Stimulated activated CD8-positive, alpha-beta memory T cell treated with anti-CD3 and anti-CD28 coated beads, Interleukin-2, amount 100 ng/mL, for 1 hour (primary cell): ENCODE measurements at places on chromosomes 3 and 15.

DNA sequence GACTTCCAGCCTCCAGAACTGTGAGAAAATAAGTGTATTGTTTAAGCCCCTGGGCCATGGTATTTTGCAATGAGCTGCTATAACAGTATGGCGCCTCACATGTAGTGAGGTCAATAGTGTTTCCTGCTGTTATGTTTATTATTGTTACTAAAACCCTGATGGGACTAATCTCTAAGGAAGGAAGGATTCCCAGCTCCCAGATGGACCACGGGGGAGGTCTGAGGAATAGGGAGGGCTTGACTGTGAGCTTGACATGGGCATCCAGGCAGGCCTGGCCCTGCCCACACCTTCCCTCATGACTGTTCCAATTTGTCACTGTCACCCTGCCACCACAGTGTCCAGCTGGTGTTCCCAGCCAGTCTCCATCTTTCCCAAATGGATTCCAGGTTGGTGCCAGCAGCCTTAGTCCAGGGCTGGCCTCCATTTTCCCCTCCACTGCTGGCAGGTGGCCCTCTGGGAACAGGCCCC, 14.5 kb upstream of the SLC41A3 start:
- DNase-seq: no peak

DNA sequence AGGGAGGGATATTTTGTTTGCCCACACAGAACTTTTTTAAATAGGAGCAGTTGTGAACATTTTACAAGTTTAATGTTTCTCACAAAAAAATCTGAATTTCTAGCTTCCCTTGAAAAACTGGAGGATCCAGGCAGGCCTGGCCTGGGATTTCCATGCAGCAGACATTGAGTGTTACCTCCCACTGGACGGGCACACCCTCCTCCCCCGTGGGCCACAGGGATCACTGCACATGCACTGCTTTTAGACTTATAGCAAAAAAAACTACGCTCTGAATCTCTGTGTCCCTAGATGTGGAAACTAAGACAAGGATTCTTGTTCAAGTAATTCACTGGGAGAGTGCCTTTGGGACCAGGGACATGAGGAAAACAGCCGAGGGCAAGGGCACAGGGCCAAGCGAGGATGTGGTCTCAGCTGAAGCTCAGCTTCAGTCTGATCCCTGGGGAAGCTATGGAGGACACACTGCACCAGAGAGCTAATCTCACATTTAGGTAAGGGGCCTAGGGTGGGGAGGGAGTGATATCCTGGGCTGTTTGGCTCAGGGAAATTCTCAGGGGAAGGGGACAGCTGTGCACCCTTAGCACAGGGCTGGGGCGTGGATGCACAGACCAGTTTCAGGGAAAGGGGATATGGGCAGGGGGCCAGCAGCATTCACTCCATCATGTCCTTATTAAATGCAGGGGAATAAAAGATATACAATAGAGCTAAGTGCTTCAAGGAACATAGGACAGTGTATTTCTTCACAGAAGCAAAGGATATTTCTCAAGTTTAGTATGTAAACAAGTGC, 46.0 kb downstream of the FSIP1 start:
- no peak for DNase-seq

GRCh38 chr3:42182555-42182954, 83.4 kb downstream of the CCK start:
- DNase-seq: no peak

GRCh38 chr3:47381317-47382157, 716 bp downstream of the PTPN23 start:
- DNase-seq: peak; percentile 46

DNA sequence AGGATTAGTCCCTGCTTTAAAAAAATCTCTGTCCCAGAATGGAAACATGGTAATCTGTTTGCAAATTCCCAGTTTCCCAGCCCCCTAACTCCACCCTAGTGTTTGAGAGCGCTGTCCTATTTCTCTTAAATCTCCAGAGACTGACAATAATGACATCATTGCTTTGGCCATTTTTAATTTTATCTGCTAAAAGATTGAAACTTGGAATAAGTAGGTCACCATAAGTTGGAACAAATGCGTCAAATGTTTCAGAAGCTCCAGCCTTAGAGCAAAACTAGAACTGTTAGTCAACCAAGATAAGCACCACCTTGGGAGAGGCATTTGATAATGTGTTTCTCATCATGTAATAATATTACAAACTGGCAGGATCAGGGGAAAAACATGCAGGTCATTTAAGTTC, 25.7 kb upstream of the MB21D2 start:
- no peak for DNase-seq

GRCh38 chr3:171245796-171246765, 214.1 kb downstream of the TNIK start:
- DNase-seq: no peak

DNA sequence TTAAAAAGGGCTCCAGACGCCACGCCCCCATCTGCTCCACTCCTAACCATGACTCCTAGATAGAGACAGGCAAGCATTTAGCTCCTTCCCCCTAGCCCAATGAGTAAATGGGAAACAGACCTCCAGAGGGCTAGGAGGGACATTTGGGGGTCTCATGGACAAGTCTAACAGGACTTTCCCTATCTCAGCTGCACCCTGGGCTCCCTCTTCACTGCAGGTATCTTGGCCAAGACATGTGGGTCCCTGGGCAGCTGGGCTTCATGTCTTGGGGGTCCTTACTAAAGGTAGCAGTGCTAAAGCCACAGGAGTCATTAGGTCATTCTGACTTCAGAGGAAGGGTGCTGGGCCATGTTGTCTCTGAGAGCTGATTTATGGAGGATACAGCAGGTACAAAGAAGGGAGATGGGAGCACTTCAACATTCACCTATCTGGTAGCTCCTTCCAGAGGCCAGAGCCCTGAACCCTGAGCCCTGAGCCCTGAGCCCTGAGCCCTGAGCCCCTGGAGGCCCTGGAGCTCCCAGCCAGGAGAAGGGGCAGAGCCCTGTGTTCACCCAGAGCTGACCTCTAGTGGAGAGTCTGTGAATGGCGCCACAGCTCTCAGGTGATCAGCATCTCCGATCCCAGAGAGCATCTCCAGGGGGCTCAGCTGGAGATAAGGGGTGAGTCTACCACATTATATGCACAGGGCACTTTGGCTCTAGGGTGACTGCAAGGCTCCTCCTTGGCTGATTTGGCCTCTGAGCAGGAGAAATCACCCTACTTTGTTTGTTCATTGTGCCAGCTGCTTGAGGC, 40.1 kb upstream of the EPHB1 start:
- DNase-seq: no peak

- no peak for DNase-seq
These were observed 324.0 kb downstream of the UACA start for GRCh38 chr15:70439304-70439877.

GRCh38 chr3:160990446-160990845, 114.7 kb downstream of the B3GALNT1 start:
- DNase-seq: no peak

GRCh38 chr3:58134468-58134867, 76.3 kb downstream of the DNASE1L3 start:
- DNase-seq: no peak

DNA sequence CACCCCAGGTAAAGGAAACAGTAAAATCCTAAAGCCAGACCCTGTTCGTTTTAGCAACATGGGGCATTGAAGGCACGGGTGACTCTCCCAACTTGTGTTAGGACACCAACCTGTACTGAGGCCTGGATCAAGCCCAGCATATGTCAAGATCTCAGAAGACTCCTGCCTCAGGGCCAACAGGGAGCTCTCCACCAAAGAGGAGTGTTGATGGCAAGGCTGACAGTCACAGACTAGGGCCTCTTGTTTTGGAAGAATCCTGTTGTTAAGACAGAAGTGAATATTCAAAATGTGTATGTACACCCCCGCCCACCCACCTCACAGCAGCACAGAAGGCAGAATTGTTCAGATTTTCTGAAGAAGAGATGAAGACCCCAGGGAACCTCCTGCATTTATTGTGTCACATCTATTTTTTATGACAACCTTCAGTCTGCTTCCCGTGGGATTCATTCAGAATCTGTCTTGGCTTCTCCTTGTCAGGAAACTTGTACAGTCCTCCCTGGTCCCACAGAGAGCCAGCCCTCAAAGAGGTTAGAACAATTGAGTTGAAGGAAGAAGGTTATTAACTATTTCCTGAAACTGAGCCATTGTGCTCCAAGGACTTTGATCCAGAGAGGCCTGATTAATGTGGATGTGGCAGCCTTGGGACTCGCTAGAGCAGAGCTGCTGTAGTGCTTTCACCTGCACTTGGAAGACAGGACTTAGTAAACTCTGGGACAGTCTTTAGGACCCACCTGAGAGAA, 61.7 kb upstream of the PLXNA1 start:
- DNase-seq: no peak

- no peak for DNase-seq
These were observed 2.8 kb downstream of the BCL2L10 start for GRCh38 chr15:52109559-52110451.

- DNase-seq: no peak
These were observed 48.9 kb upstream of the POLG start for GRCh38 chr15:89383365-89384175.

DNA sequence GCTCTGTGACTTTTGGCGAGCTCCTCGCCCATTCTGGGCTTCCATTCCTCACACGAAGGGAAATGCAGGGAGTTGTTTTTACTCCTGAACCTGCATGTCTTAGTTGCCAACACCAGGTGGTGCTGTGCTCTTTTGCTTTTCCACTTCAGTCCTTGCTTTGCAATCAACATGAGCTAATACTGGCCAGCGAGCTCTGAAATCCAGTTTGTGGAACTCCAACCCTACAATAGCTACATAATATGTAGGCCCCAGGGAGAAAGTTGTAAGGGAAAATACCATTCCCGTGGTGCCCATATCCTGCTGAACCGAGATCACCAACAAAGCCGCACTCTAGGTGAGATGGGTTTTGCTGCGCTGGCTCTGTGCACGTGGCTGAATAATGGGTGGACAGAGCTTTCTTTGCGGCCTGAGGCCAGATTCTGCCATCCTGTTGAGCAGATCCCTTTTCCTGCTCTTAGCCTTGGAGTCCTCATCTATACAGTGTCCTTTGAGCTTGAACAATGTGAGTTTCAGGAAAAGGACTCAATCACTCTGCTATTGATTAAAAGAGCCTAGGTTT, 25.0 kb downstream of the LSM3 start:
- no peak for DNase-seq

DNA sequence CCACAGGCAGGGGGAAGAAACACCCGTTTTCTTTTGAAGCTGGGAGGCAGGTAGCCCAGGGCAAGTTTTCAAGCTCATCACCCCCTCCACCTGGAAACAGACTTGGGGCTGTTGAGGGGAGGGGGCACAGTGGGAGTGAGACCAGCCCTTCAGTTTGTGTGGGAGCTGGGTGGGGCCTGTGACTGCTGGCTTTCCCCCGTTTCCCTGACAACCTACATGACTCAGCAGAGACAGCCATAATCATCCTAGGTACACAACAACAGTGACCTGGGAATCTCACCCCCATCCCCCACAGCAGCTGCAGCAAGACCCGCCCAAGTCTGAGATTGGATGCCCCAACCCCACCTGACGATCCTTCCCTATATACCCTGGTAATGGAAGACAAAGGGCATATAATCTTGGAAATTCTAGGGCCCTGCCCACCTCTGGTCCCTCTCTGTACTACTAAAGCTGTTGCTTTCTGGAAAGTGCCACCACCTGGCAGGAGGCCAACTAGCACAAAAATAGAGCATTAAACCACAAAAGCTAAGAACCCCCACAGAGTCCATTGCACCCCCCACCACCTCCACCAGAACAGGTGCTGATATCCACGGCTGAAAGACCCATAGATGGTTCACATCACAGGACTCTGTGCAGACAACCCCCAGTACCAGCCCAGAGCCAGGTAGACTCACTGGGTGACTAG, 422.2 kb upstream of the SGO1 start:
- DNase-seq: no peak

GRCh38 chr3:160986069-160986468, 119.1 kb downstream of the B3GALNT1 start:
- DNase-seq: no peak

DNA sequence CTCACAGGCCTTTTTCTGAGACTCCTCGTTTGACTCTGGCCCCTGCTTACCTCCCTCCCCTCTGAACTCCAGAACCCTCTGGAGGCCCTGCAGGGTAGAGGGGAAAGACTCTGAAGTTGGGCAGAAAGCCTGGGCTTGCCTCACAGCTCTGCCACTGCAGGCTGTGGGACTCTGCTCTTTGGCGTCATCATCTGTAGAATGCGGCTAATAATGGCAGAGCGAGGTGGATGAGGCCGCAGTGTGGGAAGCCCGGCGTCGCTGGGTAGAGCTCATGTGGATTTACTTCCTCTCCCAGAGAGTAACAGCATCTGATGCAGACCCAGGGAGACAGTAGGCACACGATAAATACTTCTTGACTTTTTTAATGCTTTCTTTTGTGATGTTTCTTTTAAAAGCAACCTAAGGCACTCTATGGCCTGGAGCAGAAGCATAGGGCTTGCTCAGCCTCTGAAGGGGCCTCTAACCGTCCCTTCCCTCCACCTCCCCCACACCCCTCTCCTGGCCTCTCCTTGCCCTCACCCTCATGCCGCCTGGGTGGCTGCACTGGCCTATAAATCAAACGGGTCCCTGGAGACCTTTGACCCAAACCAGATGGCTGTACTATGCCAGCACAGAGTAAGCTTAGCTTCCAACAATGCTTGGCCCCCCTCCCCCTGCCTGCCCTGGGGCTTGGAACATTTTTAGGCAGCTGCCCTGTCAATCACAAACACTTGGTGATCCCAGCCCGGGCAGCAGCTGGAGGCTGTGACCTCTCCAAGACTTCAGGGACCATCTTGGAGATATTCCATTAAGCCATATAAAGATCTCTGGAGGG, 32.9 kb downstream of the SPSB4 start:
- no peak for DNase-seq

- DNase-seq: no peak
These were observed 48.2 kb downstream of the WWTR1 start for GRCh38 chr3:149609595-149609994.

DNA sequence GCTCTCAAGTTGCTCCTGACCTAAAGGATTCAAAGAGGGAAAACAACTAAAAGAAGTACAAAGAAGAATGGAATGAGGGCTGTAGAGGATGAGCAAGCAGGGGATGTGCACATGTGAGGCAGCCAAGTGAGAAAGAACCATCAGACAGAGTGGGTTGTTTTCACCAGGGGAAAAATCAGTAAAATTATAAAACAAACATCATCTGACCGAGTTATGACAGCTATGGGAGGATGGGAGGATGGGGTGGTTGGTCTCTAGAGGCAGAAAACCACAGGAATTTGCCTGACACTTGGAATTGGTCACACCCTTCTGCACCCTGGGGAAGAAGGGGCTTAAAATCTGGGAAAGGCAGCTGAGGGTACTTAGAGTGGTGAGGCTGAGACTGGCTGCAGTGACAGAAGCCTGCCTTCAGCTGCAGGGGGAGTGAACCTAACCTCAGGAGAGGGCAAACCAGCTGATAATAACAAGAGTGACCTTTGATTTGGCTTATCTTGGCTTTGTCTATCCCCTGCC, 10.1 kb downstream of the ARHGAP31 start:
- DNase-seq: no peak

GRCh38 chr3:27939940-27940339, 217.8 kb upstream of the EOMES start:
- no peak for DNase-seq

GRCh38 chr3:103862415-103862814, 1427.6 kb downstream of the ZPLD1 start:
- DNase-seq: no peak

GRCh38 chr3:101212730-101213129, 107.6 kb downstream of the IMPG2 start:
- no peak for DNase-seq

GRCh38 chr15:64071931-64072765, 21.5 kb downstream of the CIAO2A start:
- DNase-seq: no peak

GRCh38 chr3:70179111-70179510, 133.3 kb downstream of the MDFIC2 start:
- no peak for DNase-seq

- no peak for DNase-seq
These were observed 15.9 kb downstream of the CSRNP1 start for GRCh38 chr3:39137435-39137936.
